OCI-LY7 (cell line): ENCODE measurements at places on chromosomes 6 and 20. TPM values are rescaled to one million over a fixed set of nuclear protein-coding genes. Genes with fewer than 3 reads are reported as not detected.

PHF3 gene
- total RNA-seq, result 92.5 and 106 TPM in 2 replicates

DNA sequence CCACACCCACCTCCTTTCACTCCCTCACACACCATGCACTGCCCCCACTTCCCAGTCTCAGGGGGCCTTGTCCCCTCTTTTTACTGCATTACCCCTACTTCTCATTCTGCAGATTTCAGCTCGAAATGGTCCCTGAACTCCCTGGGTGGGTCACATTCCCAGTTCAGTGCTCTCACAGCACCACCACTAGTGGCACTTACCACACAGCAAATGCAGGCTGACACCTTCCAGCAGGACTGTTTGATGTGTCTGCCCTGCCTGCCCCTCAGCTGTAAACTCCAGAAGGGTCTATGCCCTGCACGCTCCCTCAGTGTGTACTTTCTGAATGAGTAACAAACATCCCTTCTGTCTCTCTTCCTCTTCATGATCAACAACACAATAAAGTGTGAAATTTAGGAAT, 4.0 kb downstream of the DYNLT1 start:
- no peak for DNase-seq

RSPH9 gene
- not detected in 2 replicates for total RNA-seq

- DNase-seq, result no peak
Measured at GRCh38 chr6:81769824-81770223, 17.3 kb upstream of the TENT5A start.

DNA sequence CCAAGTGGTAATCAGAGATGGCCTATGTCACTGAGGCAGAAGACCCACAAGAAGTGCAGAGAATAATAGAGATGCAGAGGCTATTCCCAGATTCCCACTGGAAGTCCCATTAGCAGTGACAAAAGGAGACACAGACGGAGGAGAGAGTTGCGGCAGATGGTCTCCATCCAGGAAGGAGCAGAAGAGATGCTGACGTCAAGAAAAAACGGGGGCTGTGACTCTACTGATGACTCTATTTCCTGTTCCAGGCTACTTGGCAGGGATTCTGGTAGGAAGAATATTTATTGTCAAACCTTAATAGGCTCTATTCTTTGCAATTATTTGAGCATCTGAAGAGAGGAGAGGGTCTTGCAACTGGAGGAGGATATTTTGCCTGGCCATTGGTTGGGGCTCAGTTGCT, 246.0 kb upstream of the ECI2 start:
- DNase-seq, result no peak

DNA sequence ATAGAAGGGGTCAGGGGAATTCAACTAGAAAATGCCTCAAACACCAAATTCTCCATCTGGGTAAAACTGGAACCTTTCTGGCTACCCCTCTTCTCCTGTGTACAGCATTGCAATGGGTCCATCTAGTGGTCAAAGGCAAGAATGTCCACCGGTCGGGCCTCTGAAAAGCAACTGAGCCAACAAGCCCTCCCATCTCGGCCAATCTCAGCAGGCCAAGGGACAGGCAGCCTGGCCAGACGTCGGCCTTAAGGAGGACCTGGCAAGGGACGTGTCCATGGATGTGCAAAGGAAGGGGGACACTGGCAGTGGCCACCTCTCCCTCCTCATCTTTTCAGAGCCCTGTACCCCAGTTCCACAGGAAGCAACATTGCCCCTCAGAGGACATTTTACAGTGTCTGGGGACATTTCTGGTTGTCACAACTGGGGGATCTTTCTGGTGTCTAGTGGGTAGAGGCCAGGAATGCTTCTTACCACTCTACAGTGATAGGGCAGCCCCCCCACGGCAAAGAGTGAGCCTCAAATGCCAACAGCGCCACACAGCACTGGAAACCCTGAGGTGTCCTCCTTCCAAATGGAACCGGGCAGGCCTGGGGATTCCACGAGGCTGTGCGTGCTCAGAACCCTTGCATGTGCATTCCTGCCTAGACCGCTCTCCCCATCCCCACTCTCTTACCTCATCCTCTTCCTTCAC, 99.8 kb upstream of the FOXA2 start:
- DNase-seq, result peak; percentile 67

HUS1B gene
- total RNA-seq, result 1.6 and 1.7 TPM in 2 replicates

GRCh38 chr20:25320035-25320800, 70.4 kb downstream of the ABHD12 start:
- DNase-seq, result no peak

MYLK2 gene
- total RNA-seq, result 0.61 and 0.67 TPM in 2 replicates

PTCRA gene
- total RNA-seq, result 0.91 TPM in 1 of 2 replicates, not detected in the other
